ENCODE measurements at places on chromosomes 7 and 10. TPM values are rescaled to one million over a fixed set of nuclear protein-coding genes. Genes with fewer than 3 reads are reported as not detected.

CREB5 gene
- total RNA-seq: 0.80 TPM

GRCh38 chr10:122302315-122302714 lies 31.2 kb downstream of the BTBD16 start:
- no peak for DNase-seq

GRCh38 chr7:22858640-22859561 lies 36.3 kb upstream of the TOMM7 start:
- no peak for DNase-seq

DNA sequence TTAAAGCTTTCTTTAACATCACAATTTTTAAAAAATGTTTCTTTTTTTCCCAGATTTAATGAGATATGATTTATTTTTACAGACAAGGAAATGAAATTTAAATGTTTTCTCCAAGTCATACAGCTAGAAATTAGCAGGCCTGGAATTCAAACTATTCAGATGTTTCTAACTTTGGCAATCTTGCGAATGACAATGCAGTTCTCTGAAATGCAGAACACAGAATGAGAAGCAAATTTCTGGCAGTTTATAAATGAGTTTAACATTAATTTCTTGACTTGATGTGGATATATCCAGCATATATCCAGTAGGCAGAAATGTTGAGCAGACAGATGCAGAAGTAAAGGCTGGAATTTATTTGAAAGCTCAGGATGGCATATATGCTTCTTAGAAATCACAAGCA lies 227.5 kb downstream of the THSD7A start:
- DNase-seq: no peak

DNA sequence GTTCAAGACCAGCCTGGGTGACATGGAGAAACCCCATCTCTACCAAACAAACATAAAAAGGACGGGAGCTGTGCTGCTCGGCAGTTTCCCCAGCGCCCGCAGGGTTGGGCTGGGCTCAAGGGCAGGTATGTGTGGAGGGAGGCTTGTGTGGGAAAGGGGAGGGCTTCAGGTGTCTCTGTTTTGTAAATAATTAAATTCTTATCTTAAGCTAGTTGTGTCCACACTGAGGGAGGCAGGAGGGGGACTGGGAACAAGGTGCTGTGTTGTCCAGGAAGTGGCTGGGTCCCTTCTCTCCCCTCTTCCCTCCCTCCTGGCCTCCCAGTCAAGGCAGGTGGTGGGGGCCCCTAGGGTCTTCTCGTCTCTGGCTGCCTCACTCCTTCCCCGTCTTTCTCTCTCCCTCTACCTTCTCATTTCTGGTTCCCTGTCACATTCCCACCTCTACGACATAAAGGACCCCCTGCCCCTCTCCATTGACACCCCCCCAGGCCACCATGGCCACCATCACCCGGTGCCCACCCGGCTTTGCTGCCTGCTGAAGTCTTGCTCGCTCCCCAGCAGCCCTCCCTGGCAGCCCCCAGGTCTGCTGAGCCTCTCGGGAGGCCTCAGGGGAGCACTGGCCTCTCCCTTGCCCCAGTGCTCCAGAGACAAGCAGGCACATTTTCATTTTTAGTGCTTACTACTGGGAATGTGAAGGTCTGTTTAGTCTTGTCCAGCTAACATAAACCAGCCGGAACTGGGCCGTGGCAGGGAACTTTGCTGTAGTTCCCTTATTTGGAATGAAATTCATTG lies 19.3 kb downstream of the NEURL1 start:
- DNase-seq: no peak

FKBP9 gene
- 0.51 TPM for total RNA-seq

DNA sequence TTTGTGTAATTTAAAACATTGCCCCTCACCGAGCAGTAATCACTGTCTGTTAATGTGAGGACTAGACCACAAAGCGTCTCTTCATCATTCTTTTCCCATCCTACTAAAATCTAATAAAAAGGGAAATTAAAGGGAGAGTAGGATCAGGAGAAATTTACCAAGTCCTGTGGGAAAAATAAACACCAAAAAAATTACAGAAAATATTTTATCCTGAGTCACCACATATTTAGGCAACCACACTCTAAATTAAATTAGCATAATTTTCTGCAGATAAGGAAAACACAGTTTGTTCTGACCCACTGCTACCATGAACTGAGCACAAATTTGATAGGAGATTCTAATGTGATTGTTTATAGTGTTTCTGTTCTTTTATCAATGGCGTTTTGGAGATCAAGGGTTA lies 49.3 kb downstream of the CCDC6 start:
- no peak for DNase-seq

- no peak for DNase-seq
Observed at GRCh38 chr7:21149809-21150208, 278.1 kb upstream of the SP4 start.

SLC16A12 gene
- total RNA-seq: not detected

DNA sequence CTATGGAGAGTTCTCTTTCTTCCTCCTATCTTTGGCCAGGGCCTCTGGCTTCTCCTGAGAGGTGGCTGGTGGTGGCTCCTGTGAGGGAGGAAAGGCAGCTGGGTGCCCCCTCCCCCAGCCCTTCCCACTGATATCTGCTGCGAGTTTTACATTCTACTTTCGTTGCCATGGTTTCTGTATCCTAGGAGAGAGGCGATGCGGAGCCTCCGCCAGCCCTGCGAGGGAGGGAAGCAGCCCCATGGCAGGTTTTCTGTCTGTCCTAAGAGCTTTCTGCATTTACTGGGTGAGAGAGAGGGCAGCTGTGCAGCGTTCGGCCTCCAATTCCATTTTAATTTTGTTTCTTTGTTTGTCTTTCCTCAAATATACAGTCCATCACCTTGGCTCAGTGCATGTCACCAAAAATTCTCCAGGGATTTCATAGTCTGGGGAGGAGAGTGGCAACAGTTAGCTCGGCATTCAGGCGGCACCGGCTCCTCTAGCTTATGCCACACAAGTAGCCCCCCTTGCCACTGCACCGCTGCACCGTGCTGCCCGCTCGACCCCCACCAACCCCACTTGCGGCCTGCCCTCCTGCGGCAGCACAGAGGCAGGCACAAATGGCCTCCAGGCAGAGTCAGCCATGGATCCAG lies 20.4 kb downstream of the DNAJB12 start:
- no peak for DNase-seq

- DNase-seq: no peak
Observed at GRCh38 chr7:90536449-90536848, 59.7 kb upstream of the CDK14 start.
